ENCODE measurements at places on chromosomes 6 and 20. TPM values are rescaled to one million over a fixed set of nuclear protein-coding genes. Genes with fewer than 3 reads are reported as not detected.

DNA sequence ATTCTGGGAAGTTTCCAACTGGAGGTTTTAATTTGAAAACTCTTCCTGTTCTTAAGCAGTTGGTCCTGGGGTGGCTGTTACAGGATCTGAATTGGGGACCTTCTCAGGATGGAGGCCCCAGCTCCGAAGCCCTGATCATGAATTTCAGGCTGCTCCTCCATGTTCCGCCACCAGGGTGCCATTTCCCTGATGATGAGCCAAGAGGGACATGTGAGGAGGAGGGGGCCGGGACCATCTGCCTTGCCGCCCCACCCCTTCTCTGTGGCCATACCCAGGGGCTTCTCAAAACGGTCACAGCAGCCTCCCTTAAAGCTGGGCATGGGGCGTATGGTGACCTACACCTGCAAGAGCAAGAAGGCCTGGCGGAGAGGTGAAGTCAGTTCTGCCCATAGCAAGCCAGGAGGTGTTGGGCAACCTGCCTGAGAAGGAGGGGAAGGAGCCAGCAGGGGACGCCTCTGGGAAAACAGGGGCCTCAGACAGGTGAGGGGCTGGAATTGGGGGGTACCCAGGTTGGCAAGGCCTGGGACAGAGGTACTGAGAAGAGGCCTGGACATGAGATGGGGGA lies 3.6 kb upstream of the BAK1 start:
- no peak for DNase-seq

The C20orf144 gene
- total RNA-seq: not detected

The ULBP3 gene
- 0.67 TPM for total RNA-seq

- DNase-seq: no peak
Measured at GRCh38 chr6:161141173-161141572, 132.7 kb downstream of the AGPAT4 start.

- DNase-seq: no peak
Measured at GRCh38 chr20:4411744-4412143, 310.0 kb upstream of the PRND start.

GRCh38 chr6:10256113-10256690 lies 158.7 kb downstream of the TFAP2A start:
- DNase-seq: no peak

DNA sequence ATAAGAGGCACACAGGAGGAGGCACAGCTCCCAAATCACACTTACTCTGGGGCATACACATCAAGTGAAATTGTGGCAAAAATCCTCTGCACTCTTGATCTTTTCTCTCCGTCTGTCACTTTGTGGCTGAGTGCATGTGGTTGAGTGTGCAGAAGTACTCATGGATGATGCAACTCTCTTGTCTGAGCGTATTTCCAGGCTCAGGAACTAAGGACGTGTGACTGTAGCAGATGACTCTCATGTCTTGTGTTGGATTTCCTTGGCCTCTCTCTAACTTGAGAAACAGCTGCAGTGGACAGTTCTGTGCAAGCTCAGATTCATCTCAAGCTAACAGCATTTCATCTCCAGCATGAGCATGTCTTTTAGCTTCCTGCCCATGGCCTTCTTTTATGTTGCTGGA lies 245.4 kb upstream of the FLRT3 start:
- DNase-seq: no peak

DNA sequence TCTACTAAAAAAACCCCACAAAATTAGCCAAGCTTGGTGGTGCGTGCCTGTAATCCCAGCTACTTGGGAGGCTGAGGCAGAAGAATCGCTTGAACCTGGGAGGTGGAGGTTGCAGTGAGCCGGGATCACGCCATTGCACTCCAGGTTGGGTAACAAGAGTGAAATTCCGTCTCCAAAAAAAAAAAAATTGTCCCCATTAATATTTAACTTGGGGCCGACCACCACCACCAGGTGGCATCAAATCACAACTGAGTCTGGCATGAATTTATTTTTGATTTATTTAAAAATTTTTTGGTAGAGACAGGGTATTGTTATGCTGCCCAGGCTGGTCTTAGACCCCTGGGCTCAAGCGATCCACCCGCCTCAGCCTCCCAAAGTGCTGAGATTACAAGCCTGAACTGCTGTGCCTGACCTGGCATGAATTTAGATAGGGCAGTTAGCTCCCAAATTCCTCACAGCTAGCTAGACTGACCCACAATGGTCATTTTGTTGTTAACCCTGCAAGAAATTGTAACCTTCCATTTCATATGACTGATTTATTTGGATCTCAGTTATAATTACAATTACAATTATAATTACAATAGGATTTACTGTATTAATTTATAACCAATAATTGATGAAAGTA lies 17.1 kb upstream of the BEND3 start:
- DNase-seq: no peak

DNA sequence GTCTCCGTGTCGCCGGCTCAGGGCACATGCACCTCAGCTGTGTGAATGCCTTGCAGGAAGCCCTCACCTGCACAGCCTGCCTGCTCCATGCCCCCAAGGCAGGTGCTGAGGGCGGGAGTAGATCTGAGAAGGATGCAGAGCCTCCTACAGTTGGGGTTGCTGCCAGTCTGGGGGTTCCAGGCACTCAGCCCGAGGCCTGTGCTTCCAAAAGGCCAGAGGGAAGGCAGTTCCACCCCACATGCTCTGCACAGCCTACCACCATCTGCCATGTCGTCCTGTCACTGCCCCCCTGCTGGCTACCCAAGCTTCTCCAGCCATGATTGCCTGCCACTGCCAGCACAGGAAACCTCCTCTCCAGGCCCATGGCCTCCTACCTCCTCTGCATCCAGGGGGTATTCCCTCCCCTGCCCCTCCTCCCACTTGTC lies 19.3 kb downstream of the ACSS1 start:
- no peak for DNase-seq

DNA sequence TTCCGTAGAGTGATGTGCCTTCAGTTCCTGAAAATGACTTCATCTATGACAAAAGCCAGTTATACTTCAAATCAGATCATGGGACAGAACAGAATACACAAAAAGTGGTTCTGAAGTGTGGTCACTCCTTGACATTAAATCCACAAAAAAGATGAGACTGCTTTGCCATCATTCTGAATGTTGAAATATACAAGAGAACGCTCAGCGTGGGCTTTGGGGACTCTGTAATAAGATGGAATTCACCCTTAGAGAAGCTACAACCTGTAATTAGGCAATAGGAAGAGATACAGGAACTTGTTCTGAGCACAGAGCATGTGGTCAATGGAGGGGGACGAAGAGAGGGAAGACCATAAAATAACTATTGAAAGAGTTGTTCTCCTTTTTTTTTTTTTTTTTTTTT lies 184.3 kb downstream of the CARMIL1 start:
- DNase-seq: no peak

- no peak for DNase-seq
Measured at GRCh38 chr6:28134015-28134414, 7.7 kb upstream of the ZKSCAN8 start.

The LGSN gene
- total RNA-seq: not detected

- DNase-seq: no peak
Measured at GRCh38 chr6:28505733-28506132, 9.9 kb downstream of the GPX6 start.
